CD4-positive, alpha-beta T cell treated with Interleukin-21 for 1 hour (primary cell): ENCODE measurements at places on chromosomes 2 and 18.

- DNase-seq = peak; percentile 30
These were observed 22.0 kb downstream of the PDCL3 start for GRCh38 chr2:100584816-100585215.

GRCh38 chr2:17181051-17181752, 337.0 kb downstream of the RAD51AP2 start:
- no peak for DNase-seq

GRCh38 chr2:120731175-120731574, 4.5 kb upstream of the GLI2 start:
- DNase-seq = no peak

GRCh38 chr2:48790407-48791170, 35.1 kb upstream of the LHCGR start:
- DNase-seq = no peak

- DNase-seq = no peak
These were observed 6.4 kb upstream of the SLC8A1 start for GRCh38 chr2:40458271-40458794.
